ENCODE measurements at places on chromosomes 16 and 17. TPM values are rescaled to one million over a fixed set of nuclear protein-coding genes. Genes with fewer than 3 reads are reported as not detected.

Gene WSCD1
- 3.6 TPM for total RNA-seq

Gene C1QL1
- total RNA-seq = 15.9 TPM

Gene CCL8
- not detected for total RNA-seq

Gene TNP2
- total RNA-seq = not detected

Gene NPIPA7
- total RNA-seq = 12.4 TPM

Gene KRTAP4-1
- 0.24 TPM for total RNA-seq

Gene CRISPLD2
- 4.3 TPM for total RNA-seq

Gene TEKT3
- 0.18 TPM for total RNA-seq

Gene PRSS36
- 1.2 TPM for total RNA-seq

Gene ZNF764
- total RNA-seq = 6.2 TPM

Gene C17orf107
- total RNA-seq = 0.26 TPM

Gene TERB1
- total RNA-seq = 0.07 TPM

Gene ZP2
- not detected for total RNA-seq

Gene MLKL
- 50.1 TPM for total RNA-seq

Gene CLN3
- total RNA-seq = 35.6 TPM

Gene CCDC40
- 7.0 TPM for total RNA-seq

Gene CD300A
- not detected for total RNA-seq

Gene CES3
- 3.0 TPM for total RNA-seq

Gene EPN3
- 0.14 TPM for total RNA-seq

Gene GINS2
- total RNA-seq = 27.4 TPM

Gene MED1
- 36.5 TPM for total RNA-seq

Gene PIRT
- not detected for total RNA-seq

Gene TP53TG3B
- not detected for total RNA-seq

Gene MLYCD
- total RNA-seq = 2.1 TPM

Gene ALDOA
- total RNA-seq = 1,736 TPM

Gene CA4
- not detected for total RNA-seq

Gene TSPOAP1
- total RNA-seq = not detected

Gene TVP23B
- total RNA-seq = 64.4 TPM

Gene TEX19
- total RNA-seq = 0.41 TPM

Gene ADGRG1
- 241 TPM for total RNA-seq

Gene CDH16
- total RNA-seq = 11.6 TPM

Gene KRTAP4-9
- not detected for total RNA-seq

Gene SULT1A2
- not detected for total RNA-seq

Gene KRT25
- total RNA-seq = not detected

Gene NOS2
- total RNA-seq = 0.33 TPM

Gene KRTAP2-3
- not detected for total RNA-seq

Gene CLEC18A
- total RNA-seq = 0.20 TPM

Gene GPR142
- not detected for total RNA-seq

Gene PRSS22
- total RNA-seq = 0.62 TPM

Gene KRT23
- 0.17 TPM for total RNA-seq

Gene ANKRD13B
- total RNA-seq = 30.0 TPM

Gene KRTAP2-2
- not detected for total RNA-seq

Gene FBXL19
- 16.8 TPM for total RNA-seq

Gene CACNG3
- not detected for total RNA-seq

Gene CORO6
- 3.5 TPM for total RNA-seq

Gene MARCHF10
- total RNA-seq = 1.5 TPM

Gene KRTAP2-1
- total RNA-seq = not detected

Gene TMEM238L
- not detected for total RNA-seq

Gene CDT1
- total RNA-seq = 32.5 TPM

Gene SLC52A1
- 0.62 TPM for total RNA-seq

Gene ABCA8
- total RNA-seq = 0.61 TPM

Gene KRT33B
- not detected for total RNA-seq
